ENCODE measurements at places on chromosomes 11 and 22.
A peak's percentile ranks its signal among the peaks of the same experiment; 100 is the strongest.

GRCh38 chr22:31509061-31509762, 12.9 kb downstream of the SFI1 start:
- no peak for DNase-seq

GRCh38 chr22:31126869-31127175, 4.1 kb downstream of the INPP5J start:
- DNase-seq, result no peak

- DNase-seq, result no peak
These were observed 13.6 kb downstream of the ATG2A start for GRCh38 chr11:64903291-64903833.

- DNase-seq, result no peak
These were observed 16.8 kb downstream of the TPST2 start for GRCh38 chr22:26573026-26573662.

- no peak for DNase-seq
These were observed 30.6 kb downstream of the EXPH5 start for GRCh38 chr11:108562746-108563581.

GRCh38 chr11:122883646-122883979, 1.1 kb downstream of the JHY start:
- no peak for DNase-seq

- no peak for DNase-seq
These were observed 18.1 kb downstream of the MMP10 start for GRCh38 chr11:102762361-102762767.

- DNase-seq, result no peak
These were observed 57.6 kb downstream of the SLC5A1 start for GRCh38 chr22:32100711-32101110.

GRCh38 chr22:25077964-25078363, 121.7 kb upstream of the CRYBB3 start:
- DNase-seq, result no peak

DNA sequence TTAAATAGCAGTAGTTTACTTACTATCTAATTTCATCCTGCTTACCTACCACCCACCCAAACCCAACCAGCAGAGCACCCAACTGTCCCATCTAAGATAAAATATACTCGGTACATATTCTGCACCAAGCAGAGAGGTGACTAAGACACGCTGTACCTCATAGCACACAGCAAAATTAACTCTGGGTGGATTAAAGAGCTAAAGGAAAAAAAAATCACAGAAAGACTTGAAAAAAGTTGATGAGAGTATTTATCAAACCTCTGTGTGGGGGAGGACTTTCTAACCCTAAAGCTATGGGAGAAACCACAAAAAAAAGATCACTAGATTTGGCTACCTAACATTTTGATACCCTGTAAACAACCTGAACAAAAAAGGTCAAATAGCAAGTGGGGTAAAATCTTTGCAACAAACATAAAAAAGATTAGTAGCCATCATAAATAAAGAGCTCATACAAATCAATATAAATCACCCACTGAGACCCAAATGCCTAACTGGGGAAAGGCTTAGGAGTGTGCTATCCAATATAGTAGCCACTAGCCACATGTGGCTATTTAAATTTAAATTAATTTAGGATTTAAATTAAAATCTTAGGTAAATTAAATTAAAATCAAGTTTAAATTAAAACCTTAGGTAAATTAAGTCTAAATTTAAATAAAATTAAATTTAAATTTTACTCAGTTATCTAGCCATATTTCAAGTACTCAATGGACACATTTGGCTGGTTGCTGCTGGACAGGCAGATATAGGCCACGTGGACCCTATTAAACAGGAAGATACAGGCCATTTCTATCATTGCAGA, 25.6 kb upstream of the CD5 start:
- DNase-seq, result no peak

- DNase-seq, result no peak
These were observed 4.6 kb upstream of the PGGHG start for GRCh38 chr11:284105-285020.

GRCh38 chr22:45843031-45843430, 133.9 kb downstream of the WNT7B start:
- DNase-seq, result no peak

DNA sequence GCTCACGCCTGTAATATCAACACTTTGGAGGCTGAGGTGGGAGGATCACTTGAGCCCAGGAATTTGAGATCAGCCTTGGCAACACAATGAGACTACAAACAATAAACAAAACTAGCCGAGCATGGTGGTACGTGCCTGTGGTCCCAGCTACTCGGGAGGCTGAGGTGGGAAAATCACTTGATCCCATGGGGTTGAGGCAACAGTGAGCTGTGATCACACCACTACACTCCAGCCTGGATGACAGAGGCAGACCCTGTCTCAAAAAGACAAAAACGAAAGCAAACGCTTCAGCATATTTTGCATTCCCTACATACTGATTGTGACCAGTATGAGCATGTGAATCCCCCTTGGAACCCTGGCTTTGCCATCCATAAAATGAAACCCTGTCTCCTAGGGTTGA, 33.9 kb upstream of the MN1 start:
- DNase-seq, result no peak

DNA sequence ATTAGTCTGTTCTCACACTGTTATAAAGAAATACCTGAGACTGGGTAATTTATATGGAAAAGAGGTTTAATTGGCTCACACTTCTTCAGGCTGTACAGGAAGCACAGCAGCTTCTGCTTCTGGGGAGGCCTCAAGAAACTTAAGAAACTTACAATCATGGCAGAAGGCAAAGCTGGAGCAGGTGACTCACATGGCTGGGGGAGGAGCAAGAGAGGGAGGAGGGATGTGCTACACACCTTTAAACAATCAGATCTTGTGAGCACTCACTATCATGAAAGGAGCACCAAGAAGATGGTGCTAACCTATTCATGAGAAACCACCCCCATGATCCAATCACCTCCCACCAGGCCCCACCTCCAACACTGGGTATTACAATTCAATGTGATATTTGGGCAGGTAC, 381.6 kb downstream of the ETS1 start:
- DNase-seq, result no peak

- DNase-seq, result no peak
These were observed 735.0 kb downstream of the BRD1 start for GRCh38 chr22:49092716-49093115.

- no peak for DNase-seq
These were observed 86.9 kb upstream of the NNMT start for GRCh38 chr11:114209343-114209742.

DNA sequence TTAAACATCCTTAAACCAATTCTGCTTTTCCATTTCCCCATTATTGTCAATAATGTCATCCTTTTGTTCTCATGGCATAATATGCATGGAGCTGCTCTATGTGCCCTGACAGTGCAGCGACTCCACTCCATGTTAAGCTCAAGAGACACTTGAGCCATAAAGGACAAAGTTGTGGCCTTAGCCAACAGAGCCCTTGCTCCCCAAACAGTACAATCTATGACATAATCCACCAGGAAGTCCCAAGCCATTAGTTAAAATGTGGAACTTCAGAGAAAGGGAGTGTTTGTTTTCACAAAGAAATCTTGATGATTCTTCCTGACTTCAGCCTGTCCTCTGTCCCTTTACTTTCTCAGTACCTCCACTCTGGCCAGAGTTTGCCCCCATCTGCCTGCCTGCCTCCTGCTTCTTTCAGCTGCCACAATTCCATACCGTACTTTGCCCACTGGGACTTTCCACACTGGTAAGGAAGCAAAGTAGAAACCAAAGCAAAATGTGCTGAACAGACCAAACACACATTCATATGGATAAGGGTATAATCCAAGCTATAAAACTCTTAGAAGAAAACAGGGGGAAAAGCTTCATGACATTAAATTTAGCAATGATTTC, 46.3 kb upstream of the ZC3H12C start:
- DNase-seq, result no peak

GRCh38 chr11:76248210-76248609, 41.9 kb upstream of the WNT11 start:
- no peak for DNase-seq

GRCh38 chr11:76910620-76911414, 50.1 kb downstream of the ACER3 start:
- no peak for DNase-seq

- no peak for DNase-seq
These were observed 59.9 kb downstream of the TRAF6 start for GRCh38 chr11:36450110-36450572.

DNA sequence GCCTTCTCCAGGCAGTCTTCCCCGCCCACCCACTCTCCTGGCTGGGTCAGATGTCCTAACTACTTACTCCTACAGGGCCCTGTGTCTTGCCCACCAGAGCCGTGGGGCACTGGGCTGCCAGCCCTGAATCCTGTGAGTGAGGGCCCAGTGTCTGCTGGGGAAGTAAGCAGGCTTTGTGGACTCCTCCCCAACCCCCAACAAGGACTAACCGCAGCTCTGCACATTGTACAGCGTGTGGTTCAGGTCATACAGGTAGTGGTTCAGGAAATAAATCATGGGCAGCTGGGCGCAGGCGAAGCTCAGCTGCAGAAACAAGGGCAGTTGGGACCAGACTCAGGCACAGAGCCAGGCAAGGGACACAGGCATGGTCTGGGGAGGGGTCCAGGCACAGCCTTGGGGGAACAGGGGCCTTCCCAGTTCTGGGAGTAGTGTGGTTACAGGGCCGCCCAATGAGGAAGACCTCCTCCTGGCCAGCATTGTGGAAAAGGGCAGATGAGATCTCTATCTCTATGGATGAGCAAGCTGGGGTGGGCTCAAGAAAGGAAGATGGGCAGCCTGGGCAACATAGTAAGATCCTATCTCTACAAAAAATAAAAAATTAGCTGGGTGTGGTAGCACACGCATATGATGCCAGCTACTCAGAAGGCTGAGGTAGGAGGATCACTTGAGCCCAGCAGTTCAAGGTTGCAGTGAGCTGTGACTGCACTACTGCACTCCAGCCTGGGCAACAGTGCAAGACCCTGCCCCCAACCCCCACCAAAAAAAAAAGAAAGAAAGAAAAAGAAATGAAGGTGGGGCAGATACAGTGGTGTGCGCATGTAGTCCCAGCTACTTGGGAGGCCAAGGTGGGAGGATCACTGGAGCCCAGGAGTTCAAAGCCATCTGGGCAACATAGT, 5.5 kb downstream of the UNC93B1 start:
- no peak for DNase-seq

GRCh38 chr11:1461826-1462697, 24.5 kb downstream of the MOB2 start:
- DNase-seq, result no peak

GRCh38 chr11:62024936-62025486, 57.6 kb upstream of the FTH1 start:
- peak; percentile 12 for DNase-seq

DNA sequence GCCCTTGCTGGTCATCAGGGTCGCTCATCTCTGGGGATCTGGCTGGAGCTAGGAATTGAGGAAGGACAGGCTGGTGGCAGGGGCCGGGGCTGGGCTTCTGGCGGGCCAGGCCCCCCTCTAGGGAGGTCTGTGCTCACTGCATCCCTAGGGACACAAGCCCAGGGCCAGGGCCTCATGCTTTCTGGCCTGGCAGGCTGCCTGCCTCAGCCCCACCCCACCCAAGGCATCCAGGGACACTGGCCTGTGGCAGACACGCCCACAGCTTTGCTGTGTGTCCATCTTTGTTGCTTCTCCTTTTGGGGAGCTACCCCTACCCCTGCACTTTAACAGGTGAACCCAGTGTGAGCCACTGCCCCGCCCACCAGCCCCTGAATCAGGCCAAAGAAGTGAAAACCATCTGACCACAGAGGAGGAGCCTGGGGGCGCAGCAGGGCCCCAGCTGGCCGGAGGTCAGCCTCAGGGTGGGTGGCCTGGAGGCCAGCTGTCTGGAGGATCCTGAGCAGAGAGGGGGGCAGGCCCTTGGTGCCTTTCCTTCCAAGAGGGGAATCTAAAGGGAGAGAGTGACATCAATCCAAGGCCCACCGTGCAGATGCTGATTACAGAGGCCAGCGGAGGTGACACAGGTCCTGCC, 26.8 kb upstream of the CELSR1 start:
- no peak for DNase-seq

Data from T-cell (primary cell).